ENCODE measurements at places on chromosomes 3 and 15.
A peak's percentile ranks its signal among the peaks of the same experiment; 100 is the strongest.

DNA sequence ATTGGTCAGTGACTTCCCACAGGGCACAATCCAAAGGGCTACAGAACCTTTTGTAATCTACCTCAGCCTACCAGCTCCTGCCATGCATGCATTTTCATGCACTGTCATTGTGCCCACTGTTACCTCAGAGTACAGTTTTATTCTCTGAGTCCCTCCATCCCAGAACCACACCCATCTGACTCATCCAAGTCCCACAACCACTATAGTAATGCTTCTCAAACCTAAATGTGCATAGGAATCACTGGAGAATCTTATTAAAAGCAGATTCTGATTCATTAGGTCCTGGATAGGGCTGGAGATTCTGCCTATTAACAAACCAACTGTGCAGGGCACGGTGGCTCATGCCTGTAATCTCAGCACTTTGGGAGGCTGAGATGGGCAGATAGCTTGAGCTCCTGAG, 3.7 kb upstream of the B3GALNT1 start:
- no peak for ATAC-seq

GRCh38 chr3:64022451-64023186, 675 bp downstream of the PSMD6 start:
- peak; percentile 22 for ATAC-seq

GRCh38 chr3:173650596-173650995, 253.1 kb downstream of the NLGN1 start:
- no peak for ATAC-seq

DNA sequence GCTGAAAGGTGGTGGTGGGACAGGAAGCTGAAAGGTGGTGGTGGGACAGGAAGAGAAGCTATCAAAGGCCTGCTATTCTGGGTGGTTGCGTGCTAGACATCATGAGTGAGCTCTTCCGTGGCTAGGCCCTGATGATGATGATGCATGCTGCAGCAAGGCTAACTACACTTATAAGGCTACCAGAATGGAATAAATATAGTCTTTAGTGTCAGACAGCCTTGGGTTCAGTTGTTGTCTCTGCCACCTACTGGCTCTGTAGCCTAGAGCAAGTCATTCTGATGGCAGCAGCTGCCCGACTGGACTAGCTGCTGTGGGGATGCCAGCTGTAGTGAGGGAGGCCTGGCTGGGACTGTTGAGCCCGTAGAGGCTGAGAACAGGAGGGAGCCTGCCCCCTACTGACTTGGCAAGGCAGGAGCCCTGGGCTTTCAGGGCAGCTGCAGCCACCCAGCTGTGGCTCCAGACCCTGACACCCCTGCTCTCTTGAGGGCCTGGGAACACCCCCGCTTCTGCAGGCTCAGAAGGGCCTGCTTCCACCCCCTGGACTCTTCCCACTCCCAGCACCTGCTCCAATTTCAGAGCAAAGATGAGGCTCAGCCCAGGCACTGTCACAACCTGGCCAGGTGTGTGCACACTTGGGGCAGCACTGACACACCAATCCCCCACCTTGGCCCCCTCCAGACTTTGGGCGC, 21.4 kb upstream of the ZBED2 start:
- ATAC-seq: peak; percentile 79

DNA sequence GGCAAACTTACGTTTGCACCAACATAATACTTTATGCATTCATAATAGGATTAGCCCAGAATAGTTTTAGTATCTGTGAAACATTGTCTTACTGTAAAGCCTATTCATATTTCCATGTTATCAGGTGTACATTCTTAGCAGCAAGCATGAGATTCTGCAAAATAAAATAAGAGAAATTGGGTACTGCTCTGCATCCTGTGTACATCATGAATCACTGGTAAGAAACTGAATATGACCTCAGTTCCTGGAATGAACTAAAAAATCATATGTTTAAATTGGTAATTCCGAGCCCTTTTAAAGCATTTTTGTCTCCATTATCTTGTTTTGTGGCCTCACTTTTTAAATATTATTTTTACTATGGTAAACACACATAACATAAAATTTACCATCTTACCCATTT, 605.1 kb downstream of the ROBO1 start:
- no peak for ATAC-seq

GRCh38 chr15:38899300-38899699, 334.7 kb upstream of the RASGRP1 start:
- no peak for ATAC-seq

DNA sequence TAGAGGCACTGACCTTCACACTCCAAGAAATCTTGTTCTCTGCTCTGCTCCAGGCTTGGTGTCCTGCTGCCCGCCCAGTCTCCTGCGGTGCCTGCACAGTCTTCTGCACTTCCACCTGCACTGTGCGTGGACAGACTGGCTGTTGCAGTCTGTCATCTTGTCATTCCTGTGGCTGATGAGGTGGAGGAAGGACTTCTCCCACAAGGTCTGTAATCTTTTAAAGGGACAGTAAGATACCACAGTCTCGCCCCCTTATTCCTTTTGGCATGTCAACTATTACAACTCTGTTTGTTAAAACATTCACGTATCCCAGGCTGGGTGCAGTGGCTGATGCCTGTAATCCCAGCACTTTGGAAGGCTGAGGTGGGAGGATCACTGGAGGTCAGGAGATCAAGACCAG, 54.1 kb upstream of the IGF2BP2 start:
- no peak for ATAC-seq

DNA sequence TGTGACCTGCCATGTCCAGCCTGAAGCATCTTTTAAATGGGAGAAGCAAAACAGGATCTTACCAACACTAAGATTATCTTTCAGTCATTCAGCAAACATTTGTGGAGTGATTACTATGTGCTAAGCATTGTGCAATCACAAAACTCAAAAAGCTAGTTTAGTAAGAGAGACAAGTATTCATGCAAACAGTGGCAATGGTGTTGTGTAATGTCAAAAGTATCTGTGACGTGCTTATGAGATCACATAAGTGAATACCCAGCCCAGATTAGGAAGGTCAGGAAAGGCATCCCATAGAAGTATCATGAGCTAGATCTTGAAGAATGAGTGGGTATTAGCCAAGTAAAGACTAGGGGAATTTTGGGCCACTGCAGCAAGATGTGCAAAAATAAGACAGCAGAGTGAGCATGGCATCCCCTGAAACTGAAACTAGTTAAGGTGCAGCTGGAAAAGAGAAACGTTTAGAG, 32.1 kb downstream of the SEC62 start:
- peak; percentile 44 for ATAC-seq

DNA sequence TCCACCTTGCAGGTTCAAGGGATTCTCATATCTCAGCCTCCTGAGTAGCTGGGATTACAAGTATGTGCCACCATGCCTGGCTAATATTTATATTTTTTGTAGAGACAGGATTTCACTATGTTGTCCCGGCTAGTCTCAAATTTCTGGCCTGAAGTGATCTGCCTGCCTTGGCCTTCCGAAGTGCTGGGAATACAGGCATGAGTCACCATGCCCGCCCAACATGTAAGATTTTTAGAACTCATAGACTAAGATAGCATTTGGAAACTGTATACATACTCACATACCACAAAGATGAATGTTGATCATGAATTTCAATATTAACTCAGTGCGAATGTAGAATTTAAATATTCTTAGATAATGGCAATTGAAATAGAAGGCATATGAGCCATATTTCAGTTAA, 718.9 kb downstream of the NLGN1 start:
- no peak for ATAC-seq

DNA sequence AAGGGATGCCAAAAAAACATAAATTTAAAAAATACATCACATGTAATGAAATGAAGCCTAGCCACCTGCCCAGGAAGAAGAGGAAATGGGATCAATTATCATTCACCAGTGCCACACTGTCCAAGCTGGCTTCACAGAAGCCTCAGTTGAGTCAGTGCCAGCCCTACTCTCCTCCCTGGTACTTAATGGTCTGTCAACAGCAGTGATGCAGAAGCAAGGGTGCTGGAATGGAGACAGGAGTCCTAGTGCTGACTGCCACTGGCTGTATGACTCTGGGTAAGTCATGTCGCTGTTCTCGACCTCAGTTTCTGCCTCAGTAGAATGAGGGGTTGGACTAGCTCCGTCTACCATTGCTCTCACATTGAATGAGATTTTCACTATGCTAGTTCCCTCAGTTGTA, 78.5 kb upstream of the LARS2 start:
- ATAC-seq: no peak

- no peak for ATAC-seq
These were observed 57.6 kb upstream of the CHRM5 start for GRCh38 chr15:33910741-33911140.

- ATAC-seq: no peak
These were observed 7.2 kb downstream of the POLR2H start for GRCh38 chr3:184368586-184369183.

DNA sequence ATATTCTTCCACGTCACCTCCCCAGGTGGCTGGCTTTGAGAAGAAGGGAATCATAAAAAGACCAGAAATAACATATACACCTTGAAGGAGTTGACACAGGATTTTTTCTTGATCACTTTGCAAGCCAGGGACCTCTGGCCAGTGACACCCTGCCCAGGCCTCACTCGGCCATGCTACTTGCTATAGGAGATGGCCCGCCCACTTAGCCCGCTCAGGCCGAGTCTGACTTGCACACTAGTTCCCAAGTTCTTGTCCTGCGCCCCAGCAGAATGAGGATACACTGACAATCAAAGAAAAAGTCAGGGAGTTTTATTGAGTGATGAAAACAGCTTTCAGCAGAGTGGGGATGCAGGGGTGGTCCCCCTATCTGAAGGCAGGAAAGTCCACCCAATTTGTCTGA, 1046.1 kb upstream of the CFAP20DC start:
- no peak for ATAC-seq

GRCh38 chr15:63895787-63896218, 62.1 kb upstream of the HERC1 start:
- ATAC-seq: no peak
